Right renal pelvis (tissue), 4 donors: ENCODE measurements at places on chromosomes 1 and 21. TPM values are rescaled to one million over a fixed set of nuclear protein-coding genes. Genes with fewer than 3 reads are reported as not detected.

- no peak for DNase-seq
Measured at GRCh38 chr1:51473331-51474115, 45.5 kb downstream of the EPS15 start.

DNA sequence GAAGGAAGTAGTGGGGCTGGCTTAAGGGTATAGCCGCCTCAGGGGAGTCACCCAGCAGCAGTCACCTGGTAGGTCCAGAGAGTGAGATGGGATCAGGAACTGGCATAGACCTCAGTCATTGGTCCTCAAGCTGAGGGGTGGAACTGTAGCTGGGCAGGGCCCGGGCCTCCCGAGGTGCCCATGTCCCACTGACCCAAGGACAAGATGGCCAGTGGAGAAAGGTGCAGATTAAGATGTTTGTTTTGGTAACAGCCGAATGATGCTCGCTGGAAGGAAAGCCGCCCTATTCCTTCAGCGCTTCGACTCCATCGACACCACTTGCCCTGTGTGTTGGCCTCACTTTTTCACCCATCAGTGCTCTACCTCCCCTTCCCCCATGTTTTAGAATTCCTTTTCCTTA lies 16.4 kb downstream of the COL9A2 start:
- no peak for DNase-seq

Gene S100A10
- 253 TPM for polyA plus RNA-seq

- DNase-seq: no peak
Measured at GRCh38 chr21:33608559-33608958, 20.1 kb upstream of the DONSON start.

GRCh38 chr1:61368876-61369275 lies 286.5 kb downstream of the NFIA start:
- DNase-seq: no peak

GRCh38 chr1:198157847-198158725 lies 1.3 kb downstream of the NEK7 start:
- no peak for DNase-seq

- DNase-seq: no peak
Measured at GRCh38 chr1:150477733-150478132, 9.5 kb upstream of the TARS2 start.
